ENCODE measurements at places on chromosomes 5 and 9.

DNA sequence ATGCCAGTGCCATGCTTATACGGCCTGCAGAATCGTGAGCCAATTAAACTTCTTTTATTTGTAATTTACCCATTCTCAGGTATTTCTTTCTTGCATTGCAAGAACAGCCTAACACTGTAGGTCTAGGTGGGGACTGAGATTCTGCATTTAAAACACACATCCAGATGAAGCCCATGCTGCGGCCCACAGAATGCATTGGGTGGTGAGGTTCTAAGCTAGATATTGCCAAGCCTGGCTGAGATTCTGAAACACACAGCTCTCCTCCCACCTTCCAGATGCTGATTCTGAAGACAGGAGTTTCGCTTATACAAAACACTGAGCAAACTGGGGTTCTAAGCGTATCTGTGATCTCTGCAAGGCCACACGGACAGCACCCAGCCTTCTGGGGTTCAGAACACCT lies 75.1 kb downstream of the DAPK1 start:
- DNase-seq = no peak

- DNase-seq = no peak
Observed at GRCh38 chr5:162444129-162444762, 376.7 kb downstream of the GABRG2 start.

DNA sequence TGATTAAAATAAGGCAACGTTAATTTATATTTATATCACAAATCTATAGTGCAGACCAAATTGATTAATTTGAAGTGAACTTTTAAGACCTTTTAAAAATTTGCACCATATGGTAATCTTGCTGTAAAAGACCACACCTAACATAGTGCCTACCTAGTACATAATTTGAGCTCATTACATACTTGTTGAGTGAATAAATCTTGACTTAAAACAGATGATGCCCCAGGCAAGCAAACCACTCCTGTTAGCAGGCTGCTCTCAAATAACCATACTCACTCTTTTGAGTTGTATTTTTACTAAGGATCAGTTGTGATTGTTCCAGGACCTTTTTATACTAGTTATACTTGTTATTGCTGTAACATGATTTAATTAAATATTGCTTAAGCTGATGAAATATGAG lies 27.2 kb downstream of the CMYA5 start:
- DNase-seq = no peak

DNA sequence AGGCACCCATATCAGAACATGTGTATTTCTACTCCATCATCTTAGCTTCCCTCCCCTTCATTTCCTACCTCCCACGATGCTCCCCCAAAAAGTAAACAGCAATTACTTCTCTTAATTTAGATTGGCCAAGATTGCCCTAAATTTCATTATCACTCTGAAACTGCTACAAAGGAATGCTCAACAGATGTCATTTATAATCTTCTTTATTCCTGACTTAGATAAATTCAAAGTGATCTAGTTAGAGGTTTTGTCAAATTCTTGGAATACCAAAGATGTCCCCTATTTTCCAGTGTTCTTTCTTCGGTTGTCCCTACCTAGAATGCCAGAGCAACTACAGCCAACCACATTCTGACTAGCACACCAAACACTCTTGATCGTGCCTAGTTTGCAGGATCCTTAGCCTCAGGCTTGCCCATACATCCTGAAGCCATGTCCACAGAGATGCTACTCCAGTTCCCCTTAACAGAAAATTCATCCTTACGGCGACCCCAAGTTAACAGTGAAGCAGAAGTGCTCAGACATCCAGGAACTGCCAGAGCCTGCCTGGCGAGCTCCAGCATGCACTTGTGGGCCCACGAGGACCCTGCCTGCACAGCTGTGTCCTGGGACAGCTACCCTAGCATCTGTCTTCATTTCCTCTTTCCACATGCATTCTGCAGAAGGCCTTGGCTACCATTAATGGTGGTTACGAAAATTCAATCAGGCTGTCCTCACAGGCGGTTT lies 31.6 kb downstream of the DAP start:
- no peak for DNase-seq

- DNase-seq = no peak
Observed at GRCh38 chr5:137035480-137035878, 463.6 kb downstream of the SPOCK1 start.

GRCh38 chr9:81318571-81318970 lies 370.8 kb downstream of the TLE1 start:
- no peak for DNase-seq
